ENCODE measurements at places on chromosomes 3 and 15. TPM values are rescaled to one million over a fixed set of nuclear protein-coding genes. Genes with fewer than 3 reads are reported as not detected.

DNA sequence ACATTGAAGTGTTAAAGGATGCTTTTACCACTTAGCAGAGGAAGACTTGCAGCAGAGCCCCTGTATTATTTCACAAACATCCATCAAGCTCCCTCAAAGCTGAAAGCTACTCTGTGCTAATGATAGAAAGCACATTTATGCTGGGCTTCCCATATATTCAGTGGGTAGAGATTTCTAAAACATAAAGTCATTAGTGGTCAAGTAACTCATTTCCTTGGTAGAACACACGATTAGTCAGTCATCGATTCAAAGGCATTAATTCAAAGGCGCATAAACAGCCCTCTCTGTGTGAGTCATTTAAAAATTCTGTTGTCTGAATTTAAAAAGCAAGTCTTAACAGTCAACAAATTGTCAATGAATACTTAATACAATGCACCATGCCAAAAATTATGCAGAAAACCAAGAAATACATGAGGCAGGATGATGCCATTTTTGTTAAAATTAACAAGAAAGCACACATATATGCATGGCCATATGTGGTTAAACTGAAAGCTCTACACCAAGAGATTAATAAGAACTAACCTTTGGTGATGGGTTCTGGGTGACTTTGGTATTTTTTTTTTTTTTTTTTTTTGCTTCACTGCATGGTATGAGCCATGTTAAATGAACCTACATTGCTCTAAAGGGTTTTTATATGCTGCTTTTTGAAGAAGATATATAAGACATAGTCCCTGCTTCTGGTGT lies 61.7 kb downstream of the LDHAL6B start:
- no peak for DNase-seq

DNA sequence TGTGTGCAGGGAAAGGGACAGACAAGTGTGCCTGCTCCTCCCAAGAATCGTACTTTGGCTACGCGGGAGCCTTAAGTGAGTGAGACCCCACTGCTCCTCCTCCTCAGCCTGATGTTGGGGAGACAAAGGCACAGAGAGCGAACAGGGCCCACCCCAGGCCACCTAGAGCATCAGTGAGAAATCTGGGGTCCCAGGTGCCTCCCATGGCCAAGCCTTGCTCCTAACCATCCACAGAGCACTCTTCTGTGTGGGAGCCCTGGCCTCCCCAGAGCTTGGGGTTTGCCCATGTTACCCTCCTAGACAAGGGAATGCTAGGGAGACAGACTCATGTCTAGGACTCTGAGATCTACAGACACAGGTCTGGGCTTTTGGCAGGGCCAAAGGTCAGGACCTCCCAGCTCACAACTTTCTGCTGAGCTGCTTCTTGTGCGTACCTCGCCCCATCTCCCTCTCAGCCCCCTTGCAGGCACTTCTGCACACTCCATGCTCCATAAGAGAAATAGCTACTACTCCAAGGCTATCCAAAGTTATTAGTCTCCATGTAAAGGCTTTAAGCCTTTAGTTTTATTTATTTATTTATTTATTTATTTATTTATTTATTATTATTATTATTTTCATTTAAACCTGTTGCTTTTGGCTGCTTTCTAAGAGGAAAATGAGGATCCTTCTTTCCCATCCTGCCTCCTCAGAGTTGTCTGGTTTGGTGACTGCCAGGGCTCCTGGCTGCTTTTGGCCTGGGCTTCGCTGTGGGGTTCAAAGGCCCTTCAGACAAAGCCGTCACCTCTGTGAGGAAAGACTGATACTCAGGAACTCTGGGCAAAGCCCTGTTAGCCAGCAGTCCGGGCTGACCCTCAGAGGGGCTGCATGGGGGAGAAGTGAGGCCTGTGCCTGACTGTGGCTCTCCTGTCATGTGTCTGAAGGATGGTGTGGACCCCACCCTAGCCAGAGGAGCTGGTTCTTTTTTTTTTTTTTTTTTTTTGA lies 32.8 kb upstream of the TOPBP1 start:
- no peak for DNase-seq

- DNase-seq = no peak
These were observed 567.3 kb upstream of the ZNF717 start for GRCh38 chr3:76352511-76353284.

- DNase-seq = peak; percentile 90
These were observed 408 bp downstream of the WDR82 start for GRCh38 chr3:52277972-52278509.

GRCh38 chr3:123789160-123789559 lies 95.0 kb downstream of the MYLK start:
- no peak for DNase-seq

- DNase-seq = no peak
These were observed 46.6 kb downstream of the SMAD6 start for GRCh38 chr15:66748708-66749035.

DNA sequence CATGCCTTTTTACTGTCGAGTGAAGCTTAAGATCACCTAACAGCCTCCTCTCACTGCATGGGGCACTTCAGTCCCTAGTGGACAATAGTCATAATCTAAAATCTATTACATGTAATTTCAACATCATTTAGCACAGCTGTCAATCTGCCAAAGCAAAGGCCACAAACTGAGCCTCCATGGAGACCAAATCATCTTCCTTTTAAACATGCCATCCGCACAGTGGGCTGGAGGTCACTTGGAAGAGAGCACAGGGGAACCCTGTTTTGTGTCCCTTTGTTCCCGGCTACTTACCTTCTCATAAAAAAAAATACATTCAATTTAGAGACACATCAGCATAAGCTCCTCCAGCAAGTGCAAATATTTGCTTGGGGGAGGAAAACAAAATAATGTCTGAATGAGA lies 167.3 kb downstream of the SQOR start:
- no peak for DNase-seq

- no peak for DNase-seq
These were observed 23.1 kb downstream of the CCNL1 start for GRCh38 chr3:157136647-157137387.

DNA sequence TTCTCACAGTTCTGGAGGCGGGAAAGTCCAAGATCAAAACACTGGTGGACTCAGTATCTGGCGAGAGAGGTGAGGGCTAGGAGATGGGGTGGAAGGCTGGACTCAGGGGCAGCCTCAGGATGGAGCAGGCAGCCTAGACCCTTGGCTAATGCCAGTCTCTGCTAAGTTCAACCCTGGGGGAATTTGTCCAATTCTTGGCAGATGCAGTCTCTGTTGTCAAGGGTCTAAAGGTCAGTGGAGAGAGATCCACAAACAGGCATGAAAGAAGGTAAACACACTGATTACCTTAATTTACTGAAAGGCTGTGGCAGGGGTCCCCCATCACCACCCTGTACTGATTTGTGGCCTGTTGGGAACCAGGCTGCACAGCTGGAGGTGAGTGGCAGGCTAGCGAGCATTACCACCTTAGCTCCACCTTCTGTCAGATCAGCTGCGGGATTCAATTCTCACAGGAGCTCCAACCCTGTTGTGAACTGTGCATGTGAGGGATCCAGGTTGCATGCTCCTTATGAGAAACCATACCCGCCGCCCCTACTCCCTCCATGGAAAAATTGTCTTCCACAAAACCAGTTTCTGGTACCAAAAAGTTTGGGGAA lies 32.5 kb upstream of the RHCG start:
- DNase-seq = no peak

DNA sequence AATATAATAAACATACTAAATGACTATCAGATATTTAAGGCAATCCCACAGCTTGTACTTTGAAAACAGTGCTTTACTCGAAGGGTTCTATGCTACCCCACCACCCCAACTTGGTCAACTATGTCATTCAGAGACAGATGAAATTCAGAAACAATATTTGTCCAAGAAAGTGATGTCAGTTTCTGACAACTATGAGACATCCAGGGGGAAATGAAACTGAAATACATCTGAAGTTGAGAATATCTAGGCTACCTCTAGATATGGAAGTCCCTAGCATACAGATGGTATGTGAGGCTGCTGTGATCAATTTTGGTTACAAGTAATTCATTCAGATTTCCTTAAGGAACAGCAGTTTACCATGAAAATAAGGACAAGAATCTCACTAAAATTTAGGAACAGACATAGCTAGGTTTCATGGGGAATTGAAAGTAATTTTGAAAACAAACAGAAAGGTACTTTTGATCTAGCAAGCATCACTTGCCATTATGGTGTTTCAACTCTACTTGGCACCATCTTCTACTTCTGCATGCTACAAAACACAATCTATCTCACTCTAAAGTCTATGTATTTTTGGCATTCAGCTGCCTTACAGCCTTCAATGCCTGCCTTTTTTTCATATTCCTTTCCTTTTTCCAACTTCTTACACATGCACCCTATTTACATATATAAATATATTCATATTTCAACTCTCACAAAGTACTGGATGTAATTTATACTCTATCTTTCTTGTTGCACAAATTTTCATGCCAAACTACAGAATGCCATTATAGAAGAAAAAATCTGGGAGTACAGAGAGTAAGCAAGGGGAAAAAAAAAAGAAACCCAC lies 21.7 kb downstream of the ATG3 start:
- DNase-seq = no peak

DNA sequence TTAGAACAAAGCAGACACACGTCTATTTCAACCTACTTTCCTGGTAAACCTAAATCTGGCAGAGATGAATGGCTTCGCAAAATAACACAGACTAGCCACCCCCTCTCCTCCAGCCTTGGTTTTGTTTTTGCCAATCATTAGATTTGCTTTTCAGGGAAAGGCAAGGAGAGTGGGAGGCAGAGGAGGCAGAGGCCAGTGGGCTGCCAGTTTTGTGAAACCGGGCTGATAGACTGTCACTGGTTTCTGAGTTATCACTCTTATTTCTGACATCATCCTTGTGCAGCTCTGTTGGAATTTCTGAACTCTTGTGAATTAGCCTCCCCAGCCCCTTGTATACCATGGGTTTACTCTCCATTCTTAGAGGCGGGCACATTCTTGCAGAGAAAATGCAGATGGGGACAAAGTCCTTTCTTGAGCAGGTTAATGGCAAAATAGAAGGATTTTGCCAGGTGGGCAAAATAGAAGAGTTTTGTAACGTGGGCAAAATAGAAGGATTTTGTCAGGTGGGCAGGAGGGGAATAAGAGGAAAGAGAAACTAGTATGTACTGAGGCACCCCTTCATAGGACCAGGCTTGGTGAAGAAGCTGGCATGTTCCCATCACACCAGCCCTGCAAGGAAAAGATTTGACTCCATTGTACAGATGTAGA lies 3.2 kb upstream of the FEM1B start:
- no peak for DNase-seq

DNA sequence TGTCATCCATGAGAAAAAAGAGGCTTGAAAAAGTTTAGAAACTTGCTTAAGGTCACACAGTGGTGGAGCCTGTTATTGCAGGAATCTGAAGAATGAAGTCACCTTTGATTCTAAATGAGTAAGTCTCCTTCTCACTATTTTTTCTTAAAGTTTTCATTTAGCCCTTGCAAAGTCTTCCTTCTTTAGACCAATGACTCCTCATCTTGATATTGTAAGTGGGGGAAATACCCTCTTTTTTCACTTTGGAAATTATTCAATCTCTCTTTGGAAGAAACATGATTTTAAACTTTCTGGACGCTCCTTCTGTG lies 787 bp upstream of the SLMAP start:
- DNase-seq = no peak

DNA sequence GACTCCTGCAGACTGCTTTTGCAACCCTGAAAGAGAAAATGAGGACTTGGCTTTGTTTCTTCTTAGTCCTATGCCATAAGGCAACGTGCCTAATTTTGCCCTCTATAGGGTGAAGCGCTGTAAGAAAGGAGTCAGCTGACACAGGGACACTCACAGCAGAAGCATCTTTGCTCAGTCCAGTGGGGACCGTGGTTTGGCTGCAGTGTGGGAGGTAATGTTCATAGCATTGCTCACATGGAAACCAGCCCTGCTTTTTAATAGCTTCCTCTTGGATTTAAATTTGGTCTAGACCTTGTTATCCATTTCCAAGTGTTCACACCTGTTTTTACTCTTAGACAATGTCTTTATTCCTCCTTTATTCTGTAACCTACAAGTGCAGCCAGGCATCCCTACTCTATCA lies 1032.1 kb downstream of the NTRK3 start:
- DNase-seq = no peak

- no peak for DNase-seq
These were observed 58.9 kb upstream of the GOLGA8J start for GRCh38 chr15:30023798-30024295.

GRCh38 chr15:29668120-29668602 lies 154.1 kb downstream of the TJP1 start:
- peak; percentile 66 for DNase-seq

GRCh38 chr3:108292905-108293328 lies 3.4 kb upstream of the HHLA2 start:
- DNase-seq = no peak

GRCh38 chr3:156728267-156728985 lies 54.0 kb downstream of the TIPARP start:
- no peak for DNase-seq

CKMT1A gene
- total RNA-seq = not detected

SLC28A2 gene
- not detected for total RNA-seq

PRRT3 gene
- 2.1 TPM for total RNA-seq

CSPG4 gene
- 86.8 TPM for total RNA-seq

SCAMP5 gene
- 3.7 TPM for total RNA-seq

SAMMSON gene
- 14.7 TPM for total RNA-seq

C3orf80 gene
- total RNA-seq = 1.1 TPM

DOCK3 gene
- 0.72 TPM for total RNA-seq

GABRA5 gene
- not detected for total RNA-seq

GOLGA8H gene
- 1.3 TPM for total RNA-seq

CFAP91 gene
- 3.7 TPM for total RNA-seq

COLQ gene
- total RNA-seq = 10.7 TPM

DNAH12 gene
- 0.18 TPM for total RNA-seq

MESP2 gene
- not detected for total RNA-seq

ZKSCAN7 gene
- total RNA-seq = 6.2 TPM
